ENCODE measurements at places on chromosomes 12 and 14.

DNA sequence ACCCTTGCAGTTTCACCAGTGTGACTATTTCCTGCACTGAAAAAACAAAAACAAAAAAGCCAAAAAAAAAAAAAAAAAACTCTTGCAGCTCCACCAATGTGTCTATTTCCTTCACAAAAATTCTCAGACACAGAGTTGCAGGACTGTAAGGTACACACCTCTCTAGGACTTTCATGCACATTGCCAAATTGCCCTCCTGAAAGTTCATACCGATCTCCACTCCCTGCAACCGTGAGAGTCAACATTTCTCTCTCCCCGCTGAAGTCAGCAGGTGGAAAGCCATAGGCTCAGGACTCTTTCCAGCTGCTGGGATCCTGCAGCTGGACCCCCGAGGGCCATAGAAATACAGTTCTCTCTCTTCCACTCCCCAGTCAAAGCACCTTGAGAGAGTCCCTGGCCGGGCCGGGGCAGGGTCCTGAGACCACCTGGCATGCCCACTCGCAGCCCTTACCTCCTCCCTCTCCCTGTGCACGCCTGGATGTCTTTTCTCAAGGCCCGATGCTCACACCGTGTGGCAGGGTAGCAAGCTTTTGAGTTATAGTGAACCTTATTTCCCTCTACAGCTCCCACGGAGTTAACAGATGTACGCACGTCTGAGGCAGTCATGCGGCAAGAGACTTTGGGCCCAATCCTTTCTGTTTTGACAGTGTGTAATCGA lies 23.6 kb downstream of the MMAB start:
- no peak for DNase-seq

- DNase-seq: no peak
Measured at GRCh38 chr12:103198499-103198898, 241.0 kb downstream of the ASCL1 start.

- DNase-seq: no peak
Measured at GRCh38 chr14:98944989-98945388, 327.0 kb downstream of the BCL11B start.

- no peak for DNase-seq
Measured at GRCh38 chr12:716506-716905, 35.9 kb upstream of the WNK1 start.

- no peak for DNase-seq
Measured at GRCh38 chr12:38392554-38393144, 76.1 kb downstream of the ALG10B start.

DNA sequence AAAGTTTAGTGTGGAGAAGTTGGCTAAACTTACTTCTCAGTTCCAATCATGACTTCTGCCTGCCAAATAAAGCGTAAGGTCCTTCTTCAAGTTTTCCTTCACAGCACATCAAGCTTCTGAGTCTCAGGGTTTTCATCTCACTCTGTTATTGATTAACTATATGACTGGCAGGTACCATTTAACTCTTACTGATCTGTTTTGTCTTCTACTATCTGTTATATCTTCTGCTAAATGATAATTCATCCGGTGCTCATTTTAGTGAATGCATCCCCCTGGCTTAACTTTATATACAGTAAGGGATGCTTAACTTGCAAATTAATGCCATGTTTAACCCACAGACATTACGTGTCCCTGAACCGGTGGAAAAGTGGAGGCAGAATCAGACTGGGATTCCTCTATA lies 20.7 kb downstream of the LGR5 start:
- no peak for DNase-seq

DNA sequence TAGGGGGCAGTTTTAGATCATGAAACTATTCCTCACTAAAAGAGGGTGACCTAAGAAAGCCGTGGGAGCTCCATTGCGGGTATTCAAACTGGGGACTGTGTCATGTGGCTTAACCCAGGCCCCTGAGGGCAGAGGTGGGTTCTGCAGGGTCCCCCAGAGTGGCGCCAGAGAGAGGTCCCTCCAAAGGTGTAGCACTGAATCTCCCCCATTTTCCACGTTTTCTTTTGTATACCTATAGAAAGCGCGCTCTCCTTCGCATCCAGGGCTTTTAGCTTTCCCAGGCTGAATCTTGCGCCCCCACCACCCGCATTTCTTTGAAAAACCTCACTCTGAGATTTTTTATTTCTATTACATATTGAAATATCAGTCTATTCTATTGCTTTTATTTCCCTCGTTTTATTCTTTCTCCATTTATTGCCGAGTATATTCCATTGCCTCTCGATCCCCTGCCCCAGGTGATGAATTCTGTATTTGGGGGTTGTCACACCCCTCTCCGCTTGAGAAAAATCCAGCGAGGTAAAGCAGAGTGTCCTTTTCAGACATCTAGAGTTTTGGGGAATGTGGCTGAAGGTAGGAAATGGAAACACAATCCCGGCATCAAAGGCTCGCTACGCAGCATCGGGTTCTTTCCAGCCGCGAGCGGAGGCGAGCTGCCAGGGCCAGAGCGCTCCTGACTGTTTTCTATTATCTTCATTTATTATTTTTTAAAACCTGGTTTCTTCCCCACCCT lies 870 bp upstream of the HOXC13 start:
- no peak for DNase-seq

DNA sequence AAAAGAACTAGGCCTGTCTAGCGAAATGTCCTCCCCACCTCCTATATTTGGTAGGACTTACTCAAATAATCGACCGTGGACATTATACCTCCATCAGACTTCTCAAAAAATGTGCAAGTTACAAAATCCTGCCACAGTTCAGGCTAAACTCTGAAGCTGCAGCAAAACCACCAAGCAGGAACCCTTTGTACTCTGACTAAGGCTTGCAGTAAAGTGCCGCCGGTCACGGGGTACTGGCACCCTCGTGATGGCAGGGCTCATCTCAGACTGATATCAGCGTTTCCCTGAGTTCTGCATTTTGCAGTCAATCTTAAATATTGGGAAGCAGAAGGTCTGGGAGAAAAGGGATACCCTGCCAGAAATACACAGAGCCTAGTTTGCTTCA lies 17.1 kb downstream of the SLC11A2 start:
- DNase-seq: no peak

- no peak for DNase-seq
Measured at GRCh38 chr12:128570191-128571065, 253.3 kb downstream of the SLC15A4 start.

- no peak for DNase-seq
Measured at GRCh38 chr12:93139028-93139665, 210.1 kb upstream of the EEA1 start.

- DNase-seq: no peak
Measured at GRCh38 chr12:42284876-42285275, 41.0 kb downstream of the ZCRB1 start.

DNA sequence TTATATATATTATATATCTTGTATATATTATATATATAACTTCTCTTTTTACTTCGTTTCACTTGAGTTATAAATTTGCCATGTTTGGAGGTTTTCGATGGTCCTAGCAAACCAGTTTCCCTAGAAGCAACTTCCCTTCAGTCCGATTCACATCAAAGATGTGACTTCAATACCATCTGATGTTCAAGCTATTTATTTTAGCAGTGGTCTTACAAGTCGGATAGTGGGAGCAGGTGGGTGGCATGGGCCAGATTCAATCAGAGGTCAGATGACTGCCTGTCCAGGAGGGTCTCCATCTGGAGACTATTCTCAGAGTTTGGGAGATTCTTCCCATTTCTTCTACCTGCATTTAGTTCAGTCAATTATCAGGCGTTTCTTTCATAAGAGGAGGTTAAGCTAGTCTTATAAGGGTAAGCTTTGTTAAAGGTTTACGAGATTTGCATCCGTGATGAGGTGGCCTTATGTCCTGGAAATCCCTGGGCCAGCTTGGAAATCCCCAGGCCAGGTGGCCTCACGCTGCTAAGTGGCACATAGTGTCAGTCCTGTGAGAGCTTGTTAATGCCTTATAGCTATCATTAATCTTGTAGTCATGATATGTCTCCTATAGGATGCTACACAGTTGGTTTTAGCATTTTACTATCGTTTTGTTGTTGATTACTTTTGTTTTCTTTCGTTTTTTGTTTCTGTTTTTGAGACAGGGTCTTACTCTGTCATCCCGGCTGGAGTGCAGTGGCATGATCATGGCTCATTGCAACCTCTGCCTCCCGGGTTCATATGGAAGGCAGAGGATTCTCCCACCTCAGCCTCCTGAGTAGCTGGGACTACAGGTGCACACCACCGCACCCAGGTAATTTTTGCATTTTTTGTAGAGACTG lies 145.8 kb downstream of the BICD1 start:
- no peak for DNase-seq

GRCh38 chr12:56234746-56235436 lies 5.0 kb downstream of the SLC39A5 start:
- DNase-seq: no peak

DNA sequence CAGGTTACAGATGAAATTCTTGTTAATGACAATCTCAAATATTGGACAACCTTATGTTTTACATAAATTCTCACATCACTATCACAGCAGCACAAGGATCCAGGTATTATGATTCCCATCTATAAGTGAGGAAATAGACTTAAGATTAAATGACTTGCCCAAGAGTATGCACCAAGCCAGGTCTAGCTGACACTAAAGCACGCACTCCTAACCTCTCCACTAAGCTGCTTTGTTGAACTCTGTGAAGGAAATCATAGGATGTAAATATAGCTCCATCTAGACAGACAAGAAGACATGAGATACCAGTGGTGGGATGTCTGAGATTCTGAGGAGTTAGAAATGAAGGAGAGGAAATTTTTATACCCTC lies 87.9 kb downstream of the PHLDA1 start:
- no peak for DNase-seq

DNA sequence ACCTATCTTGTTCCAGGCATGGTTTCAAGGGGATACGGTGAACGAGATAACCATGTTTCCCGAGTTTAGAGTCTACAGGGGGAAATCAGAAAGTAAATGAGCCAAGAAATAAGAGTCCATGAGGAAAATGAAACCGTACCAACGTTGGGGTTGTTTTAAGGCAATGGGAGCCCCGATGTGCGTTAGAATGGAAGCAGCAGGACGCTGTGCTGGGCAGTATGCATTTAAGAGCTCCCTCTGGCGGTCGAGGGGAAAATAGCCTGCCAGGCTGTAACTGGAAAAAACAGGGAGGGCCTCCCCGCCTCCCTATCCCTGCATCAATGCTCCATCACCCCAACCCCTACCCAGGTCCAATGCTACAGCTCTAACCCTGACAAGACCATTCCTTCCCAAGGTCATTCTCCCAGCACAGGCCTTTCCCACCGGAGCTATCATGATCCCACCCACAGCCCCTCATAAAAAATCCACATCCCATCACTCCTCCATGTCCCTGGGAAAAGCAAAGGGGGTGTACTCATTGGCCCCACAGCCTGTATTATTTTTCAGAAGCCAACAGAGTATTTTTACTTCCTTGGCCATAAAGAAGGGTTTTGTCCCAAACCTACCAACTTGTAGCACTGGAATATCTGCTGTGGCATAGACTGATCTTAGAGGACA lies 226.3 kb upstream of the NOS1 start:
- no peak for DNase-seq

DNA sequence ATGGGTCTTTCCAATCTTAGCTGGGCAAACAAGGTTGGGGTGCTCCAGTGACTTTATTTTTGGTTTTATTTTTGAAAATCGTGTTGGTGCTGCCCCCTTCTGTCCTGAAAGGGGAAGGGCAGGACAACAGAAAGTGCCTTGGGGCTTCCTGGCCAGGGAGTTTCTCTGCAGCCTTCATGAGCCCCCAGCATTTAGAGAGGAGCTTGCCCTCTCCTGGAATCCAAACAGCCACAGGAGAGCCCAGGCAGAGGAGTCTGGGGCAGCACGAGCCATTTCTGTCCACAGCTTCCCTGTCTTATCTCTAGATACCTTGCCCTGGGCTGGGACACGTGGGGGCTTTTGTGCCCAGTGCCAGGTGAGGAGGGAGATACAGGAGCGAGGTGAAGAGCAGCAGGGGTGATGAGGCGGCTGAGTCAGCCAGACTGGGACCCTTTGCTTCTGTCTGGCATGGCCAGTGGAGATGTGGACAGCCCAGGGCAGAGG lies 4.4 kb upstream of the C1RL start:
- DNase-seq: no peak

GRCh38 chr12:107759410-107759809 lies 1.5 kb downstream of the PRDM4 start:
- no peak for DNase-seq

GRCh38 chr12:11497995-11498394 lies 102.6 kb upstream of the PRB2 start:
- no peak for DNase-seq

- no peak for DNase-seq
Measured at GRCh38 chr12:90953956-90954421, 987 bp downstream of the CCER1 start.

DNA sequence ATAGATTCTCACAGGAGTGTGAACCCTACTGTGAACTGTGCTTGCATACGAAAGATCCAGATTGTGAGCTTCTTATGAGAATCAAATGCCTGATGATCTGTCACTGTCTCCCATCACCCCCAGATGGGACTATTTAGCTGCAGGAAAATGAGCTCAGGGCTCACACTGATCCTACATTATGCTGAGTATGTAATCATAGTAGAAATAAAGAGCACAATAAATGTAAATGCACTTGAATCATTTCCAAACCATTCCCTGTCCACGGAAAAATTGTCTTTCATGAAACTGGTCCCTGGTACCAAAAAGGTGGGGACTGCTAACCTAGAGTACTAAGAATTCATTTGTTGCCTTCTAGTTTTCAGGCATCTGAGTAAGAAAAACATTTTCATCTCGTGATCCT lies 1215.8 kb upstream of the TMEM132C start:
- no peak for DNase-seq

DNA sequence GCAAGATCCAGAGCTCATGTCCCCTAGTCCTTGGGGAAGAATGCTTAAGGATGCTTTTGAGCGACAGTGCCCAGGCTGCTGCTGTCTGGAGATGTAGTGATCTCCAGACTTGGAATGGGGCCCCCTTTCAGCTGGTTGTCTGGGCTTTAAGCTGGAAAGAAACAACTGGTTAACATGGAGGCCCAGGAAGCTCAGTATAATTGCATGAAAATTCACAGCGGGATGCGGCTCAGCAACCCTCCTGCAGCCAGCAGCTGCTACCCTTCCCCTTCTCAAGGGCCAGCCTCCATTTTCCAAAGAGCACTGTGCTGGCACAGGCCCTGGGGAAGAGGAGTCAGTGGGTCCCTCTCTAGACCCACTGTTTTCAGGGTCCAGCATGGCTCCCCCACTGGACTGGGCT lies 26.3 kb downstream of the RAB35 start:
- no peak for DNase-seq

DNA sequence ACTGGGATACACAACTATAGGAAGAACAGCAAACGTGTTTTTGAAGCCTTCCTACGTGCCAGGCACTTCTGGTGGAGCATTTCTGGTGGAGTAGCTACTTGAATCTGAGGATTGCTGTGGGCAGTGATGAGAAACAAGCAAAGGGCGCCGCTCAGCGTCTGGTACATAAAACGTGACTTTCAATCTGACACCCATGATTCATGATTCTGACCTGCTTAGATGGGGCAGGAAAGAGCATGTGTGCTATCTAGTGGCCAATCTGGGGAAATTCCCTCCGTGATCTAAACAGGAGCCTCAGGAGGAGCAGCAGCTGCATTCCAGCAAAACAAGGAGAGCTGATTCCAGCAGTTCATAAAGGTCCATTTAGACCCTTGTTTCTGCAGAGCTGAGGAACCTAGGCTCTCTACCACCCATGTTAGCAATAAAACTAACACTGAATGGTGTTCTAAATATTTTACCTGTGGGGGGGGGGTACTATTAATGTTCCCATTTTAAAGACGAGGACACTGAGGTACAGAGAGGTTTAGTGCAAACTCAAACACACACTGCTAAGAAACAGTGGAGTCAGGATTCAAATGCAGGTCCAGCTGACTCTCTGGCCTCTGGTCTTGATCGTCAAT lies 37.8 kb downstream of the PAH start:
- peak; percentile 81 for DNase-seq

Data from NCI-H2081 treated with DMSO at 0.1 percent for 48 hours (cell line).